ENCODE measurements at places on chromosomes 5 and 9.

DNA sequence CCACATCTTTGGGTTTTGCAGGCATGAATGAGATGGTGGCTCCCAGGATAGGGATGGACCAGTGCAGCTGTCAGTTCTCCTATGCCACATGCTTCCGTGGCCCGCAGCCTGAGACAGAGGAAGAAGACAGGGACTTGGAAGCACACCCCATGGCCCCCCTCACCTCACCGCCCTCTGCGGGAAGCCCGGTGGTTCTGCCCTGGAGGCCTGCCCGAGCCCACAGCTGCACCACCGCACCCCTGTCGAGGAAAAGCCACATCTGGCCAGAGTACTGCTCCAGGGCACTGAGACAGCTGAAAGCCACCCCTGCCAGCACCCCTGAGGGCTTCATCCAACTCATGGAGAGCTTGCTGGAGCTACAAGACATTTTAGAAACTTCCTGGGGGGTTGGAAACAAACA is 7.6 kb upstream of the TRMT10B start:
- no peak for DNase-seq

- DNase-seq = no peak
Observed at GRCh38 chr9:79325501-79325900, 246.3 kb upstream of the TLE4 start.

- DNase-seq = no peak
Observed at GRCh38 chr5:143138839-143139238, 264.6 kb downstream of the NR3C1 start.

DNA sequence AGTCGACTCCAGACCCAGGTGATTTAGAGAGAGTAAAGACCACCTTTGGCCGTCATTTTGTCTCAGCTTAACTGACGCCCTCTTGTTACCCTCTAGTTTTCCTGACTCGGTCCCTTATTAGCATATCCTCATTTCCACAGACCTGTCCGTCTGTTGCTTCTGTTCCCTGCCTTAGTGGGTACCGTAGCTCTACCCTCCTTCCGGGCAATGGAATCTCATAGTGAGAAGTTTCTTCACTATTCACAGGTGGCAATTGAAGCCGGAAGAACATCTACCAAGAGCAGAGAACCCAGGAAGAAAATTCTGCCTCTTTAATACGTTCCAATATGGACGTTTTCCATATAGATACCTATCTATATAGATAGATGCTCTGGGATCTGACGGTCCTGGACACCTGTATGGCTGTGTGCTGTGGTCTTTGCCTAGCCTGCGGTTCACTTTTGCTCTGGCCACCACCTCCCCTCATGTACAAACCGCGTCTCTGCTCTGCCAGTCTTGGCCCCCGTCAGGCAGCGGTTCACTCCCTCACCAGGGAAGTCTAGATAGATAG is 652 bp upstream of the TMEM161B start:
- DNase-seq = no peak

GRCh38 chr5:78624992-78625391 is 23.6 kb downstream of the LHFPL2 start:
- no peak for DNase-seq

DNA sequence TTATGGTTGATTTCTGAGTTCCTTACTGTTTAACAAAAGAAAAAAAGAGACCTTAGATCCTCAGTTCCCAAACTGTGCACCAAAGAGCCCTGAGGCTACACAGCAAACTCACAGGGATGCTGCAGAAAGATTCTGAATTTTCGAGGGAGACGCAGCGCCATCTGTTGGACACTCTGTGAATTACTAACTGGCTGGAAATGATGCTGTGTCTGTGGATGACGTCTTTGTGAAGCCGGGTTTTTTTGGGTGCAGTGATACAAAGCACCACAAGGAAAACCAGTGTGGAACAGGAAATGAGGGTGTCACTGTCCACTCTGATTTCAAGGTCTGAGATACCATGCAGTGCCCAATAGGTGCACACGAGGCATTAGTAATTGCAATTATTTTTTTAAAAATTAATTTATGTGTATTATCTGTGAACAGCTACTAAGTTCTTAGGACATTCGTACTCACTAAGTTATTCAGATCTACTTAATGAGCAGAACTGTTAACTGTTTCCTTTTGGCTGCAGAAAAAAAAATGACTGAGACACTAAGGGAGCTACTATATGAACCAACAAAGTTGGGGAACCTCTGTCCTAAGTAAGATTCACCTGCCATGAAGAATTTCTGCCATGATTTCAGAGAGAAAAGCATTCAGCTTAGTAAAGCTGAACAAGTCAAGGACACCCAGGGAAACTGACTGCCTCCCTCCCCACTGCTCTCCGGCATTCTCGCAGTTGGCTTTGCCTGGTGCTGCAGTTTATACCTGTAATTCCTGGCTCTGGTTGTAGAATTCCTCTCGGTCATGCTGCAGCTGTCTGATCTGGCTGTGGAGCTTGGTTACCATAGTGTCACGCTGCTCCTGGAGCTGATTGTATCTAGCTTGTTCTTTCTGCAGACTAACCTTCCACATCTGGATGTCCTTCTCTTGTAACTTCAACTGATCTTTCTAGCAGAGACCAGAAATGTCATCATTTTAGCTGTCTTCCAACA is 23.4 kb downstream of the SPACA9 start:
- DNase-seq = peak; percentile 86

GRCh38 chr5:35979715-35980114 is 11.5 kb downstream of the UGT3A1 start:
- no peak for DNase-seq

GRCh38 chr5:132496631-132497487 is 6.3 kb upstream of the IRF1 start:
- peak; percentile 68 for DNase-seq
